Transverse colon (tissue), 4 donors: ENCODE measurements at places on chromosomes 5 and 9. TPM values are rescaled to one million over a fixed set of nuclear protein-coding genes. Genes with fewer than 3 reads are reported as not detected.

DNA sequence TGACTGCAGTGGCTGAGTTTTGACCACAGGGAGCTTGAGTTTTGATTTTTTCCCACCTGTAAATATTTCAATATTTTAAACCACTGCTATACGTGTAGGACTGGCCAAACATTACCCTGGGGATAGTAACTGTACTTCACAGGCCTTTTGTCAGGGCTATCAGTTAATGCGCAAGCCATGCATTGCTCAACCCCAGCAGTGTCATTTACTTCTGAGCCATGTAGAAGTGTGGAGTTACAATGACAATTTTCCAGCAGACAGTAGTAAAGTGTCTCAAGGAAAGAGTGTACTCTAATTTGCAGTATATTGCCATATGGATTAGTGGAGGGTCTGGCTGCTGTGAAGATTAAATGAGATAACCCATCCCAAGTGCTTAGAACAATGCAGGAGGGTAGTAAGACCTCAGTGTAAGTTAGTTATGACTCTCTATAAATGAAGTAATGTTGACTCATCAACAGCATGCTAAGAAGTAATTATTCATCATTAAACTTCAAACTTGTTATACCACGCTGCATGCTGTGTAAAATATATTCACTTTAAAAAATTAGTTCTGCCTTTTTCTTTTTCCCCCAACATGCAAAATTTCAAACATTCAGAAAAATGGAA, 489.2 kb downstream of the KDM4C start:
- no peak for DNase-seq

- DNase-seq: no peak
These were observed 23.4 kb upstream of the GALNT10 start for GRCh38 chr5:154166901-154167791.

DNA sequence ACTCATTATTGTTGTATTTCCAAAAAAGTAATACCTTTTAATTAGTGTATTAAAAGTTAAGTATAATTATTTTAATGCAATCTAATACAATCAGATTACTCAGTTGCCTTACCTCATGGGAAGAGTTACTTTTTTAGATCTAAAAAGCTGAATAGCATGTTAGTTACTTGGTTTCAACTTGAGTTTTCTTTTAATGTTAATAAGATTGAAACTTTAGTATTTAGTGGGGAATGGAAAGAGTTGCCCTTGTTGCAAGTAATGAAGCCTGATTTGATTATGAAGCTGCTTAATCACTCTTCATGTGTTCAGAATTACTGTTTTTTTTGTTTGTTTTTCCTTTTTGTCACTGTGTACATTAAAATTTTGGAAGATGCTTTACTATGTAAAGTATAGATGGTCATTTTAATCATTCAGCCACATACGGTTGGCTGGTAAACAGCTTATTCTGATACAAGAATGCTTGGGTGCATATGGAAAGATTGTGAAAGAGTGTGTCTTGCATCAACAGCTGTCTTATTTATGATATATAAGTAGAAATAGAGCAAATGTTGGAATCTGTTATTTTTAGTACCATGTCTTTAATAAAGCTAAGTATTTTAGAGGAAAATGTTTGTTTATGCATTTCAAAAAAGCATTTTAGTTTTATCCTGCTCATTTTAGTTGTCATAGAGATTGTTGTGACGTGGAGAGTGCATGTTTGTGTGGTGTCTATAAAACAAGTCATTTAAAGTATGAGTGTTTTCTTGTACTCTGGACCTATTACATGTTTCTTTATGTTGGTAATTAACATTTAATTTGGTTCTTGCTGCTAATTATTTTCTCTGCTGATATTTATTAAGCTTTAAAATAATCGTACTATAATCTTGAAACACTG, 36.4 kb downstream of the SREK1 start:
- no peak for DNase-seq

- DNase-seq: no peak
These were observed 348.3 kb downstream of the ICE1 start for GRCh38 chr5:5770825-5771224.

C9 gene
- total RNA-seq: not detected

FOXD4 gene
- total RNA-seq: not detected

SLC6A19 gene
- 2.5 TPM for total RNA-seq

DNA sequence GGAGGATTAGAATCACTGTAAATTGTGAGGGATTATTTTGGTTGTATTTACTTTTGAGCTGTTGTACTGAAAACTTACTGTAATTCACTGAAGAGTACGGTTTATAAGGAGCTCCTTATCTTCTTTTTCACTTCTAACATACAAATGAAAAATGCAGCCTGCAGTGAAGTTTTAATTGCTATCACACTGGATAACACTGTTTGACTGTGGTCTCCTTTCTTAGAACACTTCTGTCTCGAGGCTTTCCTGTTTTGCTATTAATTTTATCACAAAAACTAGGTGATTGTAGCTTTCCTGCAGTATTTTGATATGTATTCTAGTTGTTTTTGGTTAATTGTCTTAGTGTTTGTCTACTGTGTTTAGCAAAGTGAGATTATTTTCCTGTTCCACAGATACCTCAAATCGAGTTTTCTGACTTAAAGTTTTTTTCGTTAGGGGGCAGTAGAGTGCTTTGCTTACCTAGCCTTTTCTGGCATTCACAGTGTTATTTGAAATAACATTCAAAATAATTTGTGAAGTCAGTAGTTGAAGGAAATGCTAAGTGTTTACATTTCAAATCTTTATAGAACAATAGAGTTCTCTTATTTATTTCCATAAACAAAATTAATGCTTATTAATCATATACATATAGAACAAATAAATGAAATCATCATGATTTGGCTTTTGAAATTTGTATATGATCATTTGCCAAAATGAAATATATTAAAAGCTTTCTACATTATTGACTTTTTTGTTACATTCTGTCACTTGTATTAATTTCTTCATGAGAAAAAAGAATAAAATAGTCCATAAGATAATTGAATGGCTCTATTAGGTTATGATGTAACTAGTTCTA, 52.9 kb downstream of the COMMD10 start:
- DNase-seq: no peak

PTPRD gene
- total RNA-seq: 103 TPM

GRCh38 chr5:127092690-127093089, 19.4 kb upstream of the C5orf63 start:
- DNase-seq: no peak

DNA sequence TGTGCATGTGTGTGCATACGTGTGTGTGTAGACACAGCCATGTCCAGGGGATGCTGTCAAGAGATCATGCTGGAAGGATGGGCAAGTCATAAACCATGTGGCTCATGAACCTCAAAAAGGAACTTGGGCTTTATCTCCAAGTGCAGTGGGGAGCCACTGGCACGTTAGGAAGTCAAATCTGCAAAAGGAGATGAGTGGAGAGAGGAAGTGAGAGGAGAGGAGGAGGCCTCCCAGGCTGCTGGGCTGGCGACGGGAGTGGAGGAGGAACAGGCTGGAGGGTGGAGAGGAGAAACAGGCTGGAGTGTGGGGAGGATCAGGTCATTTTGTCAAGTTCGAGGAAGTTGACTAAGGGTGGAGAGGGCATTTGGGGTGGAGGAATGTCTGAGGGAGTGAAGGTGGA, 29.2 kb upstream of the TIFAB start:
- DNase-seq: no peak

DNA sequence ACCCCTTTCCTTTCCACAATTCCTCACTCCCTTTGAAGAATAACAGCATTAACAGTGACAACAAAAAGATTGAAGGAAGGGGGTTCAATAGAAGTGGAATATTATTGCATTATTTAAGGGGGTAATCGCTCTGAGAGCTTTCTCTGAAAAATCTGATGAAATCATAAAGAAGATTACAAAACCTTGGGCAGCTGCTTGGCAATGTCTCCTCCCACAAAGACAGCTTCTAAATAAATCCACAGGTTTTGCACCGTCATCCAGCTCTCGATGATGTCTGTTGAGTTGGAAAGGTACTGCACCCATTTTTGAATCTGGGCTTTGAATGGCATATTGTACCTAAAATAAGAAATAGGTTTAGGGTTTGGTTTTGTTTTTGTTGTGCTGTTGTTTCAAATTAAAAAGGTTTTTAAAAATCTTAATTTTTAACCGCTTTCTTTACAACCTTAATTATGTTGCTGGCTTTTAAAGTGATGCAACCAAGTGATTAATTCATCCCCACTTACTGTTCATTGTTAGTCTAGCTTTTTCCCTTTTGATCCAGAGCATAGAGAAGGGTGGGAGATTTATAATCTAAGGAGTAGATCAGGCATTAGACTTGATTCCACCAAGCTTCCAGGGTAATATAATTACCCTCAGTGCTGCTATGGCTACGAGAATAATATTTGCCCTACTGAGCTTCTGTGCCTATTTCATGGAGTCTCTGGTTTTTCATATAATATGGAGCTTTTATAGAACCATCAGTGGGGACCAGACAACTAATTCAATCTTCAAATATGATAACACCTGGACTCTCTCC, 85.0 kb downstream of the DNAH5 start:
- no peak for DNase-seq

ANKRD34B gene
- total RNA-seq: not detected
